DND-41 (cell line): ENCODE measurements at places on chromosomes 12 and 14.

DNA sequence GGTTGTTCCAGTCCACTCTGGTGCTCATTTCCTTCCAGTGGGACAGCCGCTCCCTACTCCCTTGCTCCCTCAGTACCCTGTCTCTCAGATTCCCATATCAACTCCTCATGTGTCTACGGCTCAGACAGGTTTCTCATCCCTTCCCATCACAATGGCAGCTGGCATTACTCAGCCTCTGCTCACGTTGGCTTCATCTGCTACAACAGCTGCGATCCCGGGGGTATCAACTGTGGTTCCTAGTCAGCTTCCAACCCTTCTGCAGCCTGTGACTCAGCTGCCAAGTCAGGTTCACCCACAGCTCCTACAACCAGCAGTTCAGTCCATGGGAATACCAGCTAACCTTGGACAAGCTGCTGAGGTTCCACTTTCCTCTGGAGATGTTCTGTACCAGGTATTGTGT lies 69.9 kb downstream of the RAD52 start:
- H3K36me3 ChIP-seq = peaks cover 90% of the 10 kb centered on the region
- no peak overlapping the region for H3K4me3 ChIP-seq
- H3K4me1 ChIP-seq = no peaks in the 10 kb centered on the region

GRCh38 chr14:72535485-72535884 lies 358.4 kb downstream of the DPF3 start:
- H3K27me3 ChIP-seq = no peaks in the 10 kb centered on the region
- no peak for DNase-seq
- peaks cover 13% of the 10 kb centered on the region; the same call in 1 of the 2 replicates for H3K4me1 ChIP-seq
- no peak overlapping the region for H3K4me3 ChIP-seq
- H3K27ac ChIP-seq = no peak overlapping the region

DNA sequence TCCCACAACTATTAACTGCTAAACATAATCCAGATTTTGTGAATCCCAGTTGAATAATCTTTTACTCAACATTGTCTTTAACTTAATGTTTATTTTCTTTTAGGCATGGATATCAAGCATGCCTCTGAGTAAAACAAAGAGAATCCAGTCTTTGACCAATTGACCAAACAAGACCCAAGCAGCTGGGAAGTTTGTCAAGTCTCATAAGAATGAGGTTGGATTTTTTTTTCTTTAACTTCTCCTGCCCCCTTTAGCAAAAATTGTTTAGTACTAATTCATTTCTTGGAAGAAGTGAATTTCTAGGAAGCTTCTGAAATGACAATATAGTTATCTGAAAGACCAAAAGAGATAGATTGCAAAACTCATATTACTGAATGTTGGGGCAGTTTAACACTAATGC lies 89.9 kb downstream of the OTOGL start:
- no peak overlapping the region for H3K27ac ChIP-seq
- H3K4me1 ChIP-seq = no peaks in the 10 kb centered on the region
- no peak overlapping the region for H3K4me3 ChIP-seq
- DNase-seq = no peak
- H3K27me3 ChIP-seq = no peaks in the 10 kb centered on the region
- H3K36me3 ChIP-seq = no peaks in the 10 kb centered on the region

GRCh38 chr14:33369972-33370371 lies 431.3 kb downstream of the NPAS3 start:
- H3K4me1 ChIP-seq = no peaks in the 10 kb centered on the region
- H3K27ac ChIP-seq = no peak overlapping the region
- no peak overlapping the region for H3K4me3 ChIP-seq
- H3K36me3 ChIP-seq = no peaks in the 10 kb centered on the region

DNA sequence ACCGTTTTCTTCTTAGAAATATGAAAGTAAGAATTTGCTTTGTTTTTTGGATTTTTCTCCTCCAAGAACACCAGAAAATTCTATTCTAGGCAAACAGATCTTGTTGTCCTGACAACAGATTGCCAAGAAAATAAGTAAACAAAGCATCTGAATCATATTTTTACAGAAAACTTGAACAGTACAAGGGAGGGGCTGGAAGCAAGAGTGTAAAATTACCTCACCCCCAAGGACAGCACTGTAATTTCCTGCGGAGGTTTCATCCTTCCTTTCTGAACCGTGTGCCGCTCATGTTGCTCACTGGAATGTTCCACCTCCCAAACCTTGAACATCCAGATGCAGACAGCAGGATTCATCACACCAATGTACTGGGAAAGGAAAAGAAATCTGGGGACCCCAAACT lies 5.4 kb upstream of the CAMKK2 start:
- H3K4me1 ChIP-seq = peaks cover 9% of the 10 kb centered on the region
- no peaks in the 10 kb centered on the region for H3K27me3 ChIP-seq
- H3K4me3 ChIP-seq = no peak overlapping the region

- no peaks in the 10 kb centered on the region for H3K36me3 ChIP-seq
- H3K27me3 ChIP-seq = no peaks in the 10 kb centered on the region
- no peak overlapping the region for H3K4me3 ChIP-seq
- H3K27ac ChIP-seq = peak overlapping the region; percentile 62
These were observed 255.3 kb downstream of the AEBP2 start for GRCh38 chr12:19694627-19695026.

DNA sequence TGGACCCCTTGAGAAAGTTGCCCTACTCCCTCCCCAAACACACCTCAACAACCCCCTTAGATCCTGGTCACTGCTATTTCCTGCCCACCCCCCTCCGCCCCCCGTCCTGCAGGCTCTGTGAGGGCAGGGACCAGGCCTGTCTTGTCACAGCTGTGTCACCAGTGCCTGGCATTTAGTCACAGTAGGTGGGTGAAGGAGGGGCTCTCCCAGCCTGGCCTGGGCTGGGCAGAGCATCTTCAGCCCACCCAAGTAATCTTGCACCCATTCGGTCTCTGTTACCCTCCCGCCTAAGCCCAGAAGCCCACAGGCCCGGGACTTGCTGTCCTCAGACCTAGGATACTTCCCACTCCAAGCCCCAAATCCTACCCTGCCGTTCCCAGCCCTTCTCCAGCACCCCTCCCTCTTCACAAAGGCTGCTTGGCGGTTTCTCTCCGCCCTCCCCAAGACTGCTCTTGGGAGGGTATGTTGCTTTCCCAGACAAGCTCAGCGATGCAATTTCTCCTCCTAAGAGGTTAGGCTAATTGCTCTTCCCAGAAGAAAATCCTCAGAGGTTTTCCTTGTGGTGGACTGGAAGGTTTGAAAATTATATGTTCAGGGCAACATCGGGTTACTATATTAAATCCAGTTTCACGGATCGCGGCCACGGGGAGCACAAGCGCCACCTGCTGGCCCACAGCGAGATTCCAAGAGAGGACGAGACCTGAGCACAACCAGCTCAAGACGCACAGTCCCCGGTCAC lies 50.8 kb upstream of the ZFP36L1 start:
- DNase-seq = peak; percentile 76
- no peak overlapping the region for H3K27ac ChIP-seq
- no peaks in the 10 kb centered on the region for H3K27me3 ChIP-seq
- H3K36me3 ChIP-seq = no peaks in the 10 kb centered on the region
- H3K4me1 ChIP-seq = peaks cover 6% of the 10 kb centered on the region
- H3K4me3 ChIP-seq = peak overlapping the region; percentile 44

GRCh38 chr12:42156232-42156631 lies 11.6 kb upstream of the GXYLT1 start:
- DNase-seq = no peak
- H3K36me3 ChIP-seq = peaks cover 29% of the 10 kb centered on the region; the same call in 1 of the 2 replicates
- H3K4me3 ChIP-seq = no peak overlapping the region
- no peaks in the 10 kb centered on the region for H3K27me3 ChIP-seq
- no peak overlapping the region for H3K27ac ChIP-seq

- H3K4me3 ChIP-seq = no peak overlapping the region
- H3K27me3 ChIP-seq = peaks cover 3% of the 10 kb centered on the region
- H3K36me3 ChIP-seq = no peaks in the 10 kb centered on the region
- no peak overlapping the region for H3K27ac ChIP-seq
- H3K4me1 ChIP-seq = no peaks in the 10 kb centered on the region
These were observed 118.6 kb upstream of the CCDC175 start for GRCh38 chr14:59695198-59695597.

DNA sequence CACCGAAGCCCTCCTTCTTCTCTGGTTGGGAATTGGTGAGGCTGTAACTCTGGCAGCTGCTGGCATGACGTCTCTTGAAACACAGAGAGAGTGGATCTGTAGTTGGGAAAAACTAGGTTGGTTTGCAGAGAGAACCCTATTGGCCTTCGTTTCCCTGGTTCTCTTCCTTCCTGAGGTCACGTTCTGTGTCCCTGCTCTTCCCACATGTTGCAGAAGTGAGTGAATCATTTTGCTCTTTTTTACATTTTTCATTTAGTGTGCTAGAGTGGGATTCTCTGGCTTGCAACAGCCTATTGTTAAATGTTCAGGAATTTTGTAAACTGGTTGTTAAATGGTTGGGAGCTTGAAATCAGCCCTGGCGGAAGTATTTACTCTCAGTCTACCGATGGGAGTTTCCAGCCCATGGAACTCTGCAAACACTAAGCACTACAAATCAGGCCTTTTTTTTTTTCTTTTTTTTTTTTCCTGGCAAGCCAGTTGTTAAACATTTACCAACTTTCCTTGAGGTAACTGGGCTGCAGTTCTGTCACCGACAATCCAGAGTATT lies 26.8 kb upstream of the CKAP4 start:
- no peak overlapping the region for H3K27ac ChIP-seq
- H3K36me3 ChIP-seq = no peaks in the 10 kb centered on the region
- no peak for DNase-seq
- H3K4me1 ChIP-seq = no peaks in the 10 kb centered on the region
- no peak overlapping the region for H3K4me3 ChIP-seq

DNA sequence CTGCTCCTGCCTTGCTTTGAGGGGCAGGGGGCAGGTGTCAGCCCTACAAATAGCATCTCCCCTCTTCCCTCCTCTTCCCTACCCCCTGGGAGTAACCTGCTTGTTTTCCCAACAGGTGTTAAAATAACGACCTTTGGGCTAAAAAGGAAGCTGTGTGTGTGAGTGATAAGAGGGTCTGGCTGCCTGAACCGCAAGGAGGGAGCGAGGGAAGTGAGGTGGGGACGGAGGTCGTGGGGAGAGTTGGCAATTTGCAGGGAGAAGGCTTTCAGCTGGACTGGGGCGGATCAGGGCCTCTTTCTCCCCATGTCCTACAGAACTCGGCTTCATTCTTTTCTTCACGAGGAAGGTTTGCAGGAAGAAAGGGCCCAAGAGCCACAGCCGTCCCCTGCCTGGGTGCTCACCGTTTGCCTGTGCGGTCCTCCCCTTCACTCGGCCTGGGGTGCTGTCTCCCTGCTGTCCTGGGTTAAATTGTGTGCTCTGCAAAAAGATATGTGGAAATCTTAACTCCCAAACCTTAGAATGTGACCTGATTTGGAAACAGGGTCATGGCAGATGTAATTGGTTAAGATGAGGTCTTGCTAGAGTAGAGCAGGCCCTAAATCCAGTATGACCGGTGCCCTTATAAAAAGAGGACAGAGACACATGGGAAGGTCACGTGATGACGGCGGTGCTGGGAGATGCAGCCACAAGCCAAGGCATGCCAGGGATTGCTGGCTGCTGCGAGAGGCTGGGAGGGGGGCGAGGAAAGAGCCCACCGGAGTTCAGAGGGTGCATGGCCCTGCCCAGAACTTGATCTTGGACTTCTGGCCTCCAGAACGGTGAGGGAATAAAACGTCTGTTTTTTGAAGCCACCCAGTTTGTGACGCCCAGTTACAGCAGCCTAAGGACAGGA lies 38.7 kb upstream of the NCOR2 start:
- peaks cover 22% of the 10 kb centered on the region for H3K4me1 ChIP-seq
- no peak for DNase-seq
- H3K4me3 ChIP-seq = no peak overlapping the region
- H3K27me3 ChIP-seq = no peaks in the 10 kb centered on the region
- no peak overlapping the region for H3K27ac ChIP-seq

- H3K27ac ChIP-seq = no peak overlapping the region
- no peaks in the 10 kb centered on the region for H3K4me1 ChIP-seq
- H3K27me3 ChIP-seq = no peaks in the 10 kb centered on the region
- H3K36me3 ChIP-seq = peaks cover 38% of the 10 kb centered on the region
These were observed 2.8 kb downstream of the DYRK4 start for GRCh38 chr12:4564818-4565217.

DNA sequence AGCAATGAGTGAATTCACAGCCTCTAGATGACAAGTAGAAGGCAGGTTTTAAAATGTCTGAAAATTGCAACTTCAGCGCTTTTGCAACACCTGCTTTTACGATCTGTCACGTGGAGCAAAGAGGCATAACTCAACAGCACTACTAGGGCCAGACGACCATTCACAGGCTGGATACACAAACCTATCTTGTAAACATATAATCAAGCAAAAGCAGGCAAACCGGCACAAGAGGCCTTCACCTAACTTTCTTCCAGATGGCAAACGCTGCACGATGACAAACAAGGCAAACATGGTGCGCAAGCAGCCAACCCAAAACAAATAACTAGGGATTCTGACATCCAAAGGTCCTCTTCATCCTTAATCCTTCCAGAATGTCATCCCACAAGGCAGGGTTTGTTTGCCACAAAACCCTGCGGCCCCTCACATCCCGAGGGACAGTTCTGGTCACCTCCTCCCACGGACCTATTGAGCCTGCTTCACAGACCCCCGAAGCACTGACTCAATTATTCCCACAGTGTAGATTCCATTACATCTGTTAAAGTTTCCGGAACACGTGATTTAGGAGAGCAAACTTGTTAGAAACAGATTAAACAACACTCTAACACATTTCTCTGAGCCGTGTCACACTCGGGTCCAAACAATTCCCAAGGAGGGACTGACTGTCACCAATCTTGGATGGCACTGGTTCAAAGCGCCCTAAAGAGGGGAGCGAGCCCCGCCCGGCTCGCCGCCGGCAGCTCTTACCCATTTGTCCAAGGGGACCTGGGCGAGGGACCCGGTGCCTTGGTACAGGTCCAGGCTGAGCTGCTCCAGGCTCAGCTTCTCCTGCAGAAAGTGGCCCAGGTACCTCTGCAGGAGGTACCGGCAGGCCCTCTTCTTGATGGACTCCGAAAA lies 823 bp downstream of the ATG2B start:
- H3K4me1 ChIP-seq = peaks cover 37% of the 10 kb centered on the region
- no peaks in the 10 kb centered on the region for H3K36me3 ChIP-seq
- peak; percentile 49 for DNase-seq
- H3K27me3 ChIP-seq = no peaks in the 10 kb centered on the region
- peak overlapping the region; percentile 72 for H3K27ac ChIP-seq

DNA sequence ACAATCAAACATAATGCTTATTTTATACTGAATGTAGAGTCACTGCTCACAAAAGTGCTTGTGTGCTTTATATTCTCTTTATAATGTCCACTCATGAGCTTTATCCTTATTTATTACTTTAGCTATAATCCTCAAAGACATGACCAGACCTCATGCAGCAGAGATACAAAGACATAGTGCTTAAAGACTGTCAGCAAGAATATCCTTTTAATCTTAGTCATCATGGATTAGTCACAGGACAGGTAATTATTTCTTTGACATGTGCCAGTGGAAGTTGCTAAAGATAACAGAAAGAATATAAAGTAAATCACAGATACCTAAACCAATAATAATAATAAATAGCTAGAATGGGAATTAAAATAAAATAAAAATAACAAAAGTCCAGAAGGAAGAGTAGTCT lies 707.5 kb downstream of the BCL11B start:
- no peaks in the 10 kb centered on the region for H3K4me1 ChIP-seq
- no peak for DNase-seq
- no peaks in the 10 kb centered on the region for H3K27me3 ChIP-seq
- H3K36me3 ChIP-seq = no peaks in the 10 kb centered on the region

DNA sequence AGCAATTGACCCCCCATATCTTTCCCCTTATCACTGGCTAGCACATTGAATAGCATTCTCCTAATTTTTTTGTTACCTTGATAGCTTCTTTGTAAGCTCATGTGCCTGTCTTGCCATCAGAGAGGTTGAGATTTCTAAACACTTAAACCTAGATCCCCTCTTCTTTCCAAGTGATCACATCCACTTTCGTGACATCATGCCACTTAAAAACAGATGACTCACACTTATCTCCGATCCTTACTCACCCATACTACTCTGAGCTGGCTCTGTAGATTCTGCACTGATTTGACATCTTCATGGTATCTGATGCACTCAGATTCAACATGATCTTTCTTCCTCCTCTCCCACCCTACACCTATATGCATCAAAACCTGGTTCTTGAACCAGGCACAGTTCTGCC lies 10.5 kb downstream of the GPR137C start:
- H3K4me3 ChIP-seq = no peak overlapping the region
- H3K36me3 ChIP-seq = no peaks in the 10 kb centered on the region
- DNase-seq = no peak
- H3K27me3 ChIP-seq = no peaks in the 10 kb centered on the region
- no peak overlapping the region for H3K27ac ChIP-seq
